ENCODE measurements at places on chromosomes 5 and 9.

GRCh38 chr5:31361234-31361633 is 167.7 kb downstream of the CDH6 start:
- DNase-seq, result no peak

- DNase-seq, result no peak
These were observed 360.5 kb downstream of the KCTD16 start for GRCh38 chr5:144531188-144531587.

- DNase-seq, result no peak
These were observed 37.2 kb downstream of the PLAC8L1 start for GRCh38 chr5:146068206-146068605.

DNA sequence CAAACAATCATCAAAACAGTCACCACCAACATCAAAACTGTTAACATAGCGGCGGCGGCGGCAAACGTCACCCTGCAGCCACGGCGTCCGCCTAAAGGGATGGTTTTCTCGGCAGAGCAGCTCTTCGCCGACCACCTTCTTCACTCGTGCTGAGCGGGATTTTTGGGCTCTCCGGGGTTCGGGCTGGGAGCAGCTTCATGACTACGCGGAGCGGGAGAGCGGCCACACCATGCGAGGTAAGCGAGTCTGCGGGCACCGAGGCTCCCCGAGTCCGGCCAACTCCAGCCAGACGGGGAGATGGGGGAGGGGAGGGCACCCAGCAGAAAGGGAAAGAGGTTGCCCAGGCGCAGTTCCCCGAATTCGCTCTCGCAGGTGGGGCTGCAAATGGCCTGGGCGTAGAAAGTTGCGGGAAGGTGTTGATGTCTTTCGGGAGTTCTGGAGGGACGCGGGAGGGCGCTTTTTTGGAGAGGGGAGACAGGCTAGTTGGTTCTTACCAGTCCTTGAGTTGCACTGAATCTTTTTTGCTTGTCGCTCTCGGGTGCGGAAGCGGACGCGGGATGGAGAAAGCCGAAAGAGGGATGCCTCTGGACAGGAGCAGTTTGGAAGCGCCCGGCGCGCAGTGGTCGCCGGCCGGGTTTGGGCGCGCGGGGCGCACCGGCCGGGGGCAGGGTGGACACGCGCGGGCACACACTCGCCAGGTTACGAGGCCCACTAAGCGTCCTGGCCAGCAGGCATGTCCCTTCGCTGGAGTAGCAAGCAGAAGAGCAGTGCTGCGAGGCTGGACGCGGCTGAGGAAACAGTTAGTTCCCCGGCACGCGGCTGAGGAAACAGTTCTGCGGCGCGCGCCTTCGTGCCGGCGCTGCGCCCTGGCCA is 849 bp downstream of the RORB start:
- no peak for DNase-seq

DNA sequence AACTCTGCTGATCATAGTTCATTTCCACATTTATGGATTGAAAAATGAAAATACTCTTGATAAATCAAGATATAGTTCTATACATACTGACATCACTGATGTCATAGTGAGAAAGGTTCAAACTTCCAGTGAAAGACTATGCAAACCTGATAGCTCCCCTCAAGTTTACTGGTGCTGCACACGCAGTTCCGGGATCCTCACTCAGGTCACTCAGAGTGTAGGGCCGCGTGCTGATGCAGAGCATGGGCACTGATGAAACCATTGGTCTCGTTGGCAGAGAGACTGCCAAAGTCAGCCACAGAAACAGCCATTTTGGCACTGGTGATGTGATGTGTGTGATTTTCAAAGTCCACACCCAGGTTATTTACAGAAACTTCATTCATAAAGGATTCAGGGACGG is 13.5 kb downstream of the SETD9 start:
- DNase-seq, result no peak

DNA sequence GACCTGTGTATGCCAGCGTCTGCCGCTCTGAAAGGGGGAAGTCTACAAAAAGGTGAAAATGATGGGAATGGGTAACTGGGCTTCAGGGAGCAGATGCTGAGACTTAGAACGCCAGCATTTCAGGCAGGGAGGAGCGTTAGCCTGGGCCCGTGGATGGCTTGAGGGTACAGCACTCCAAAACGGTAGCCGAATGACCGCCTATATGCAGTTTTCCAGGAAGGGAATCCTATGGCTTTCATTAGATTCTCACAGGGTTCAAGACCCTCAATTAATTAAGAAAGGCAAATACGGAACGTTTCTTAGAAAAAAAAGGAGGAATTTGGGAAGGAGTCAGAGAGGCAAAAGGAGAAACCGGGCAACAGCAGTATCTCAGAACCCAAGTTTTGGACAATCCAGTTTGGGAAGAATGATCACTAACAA is 639 bp downstream of the AMACR start:
- DNase-seq, result no peak

DNA sequence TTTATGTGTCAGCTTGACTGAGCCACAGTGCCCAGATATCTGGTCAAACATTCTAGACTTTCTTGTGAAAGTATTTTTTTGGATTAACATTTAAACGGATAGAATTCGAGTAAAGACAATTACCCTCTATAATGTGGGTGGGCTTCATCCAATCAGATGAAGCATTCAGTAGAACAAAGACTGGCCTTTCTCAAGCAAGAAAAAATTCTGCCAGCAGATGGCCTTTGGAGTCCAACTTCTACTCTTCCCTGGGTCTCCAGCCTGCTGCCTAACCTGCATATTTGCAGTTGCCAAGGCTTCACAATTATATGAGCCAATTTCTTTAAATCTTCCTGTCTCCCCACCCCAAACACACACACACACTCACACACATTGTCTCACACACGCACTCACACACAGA is 86.4 kb downstream of the MED10 start:
- no peak for DNase-seq

DNA sequence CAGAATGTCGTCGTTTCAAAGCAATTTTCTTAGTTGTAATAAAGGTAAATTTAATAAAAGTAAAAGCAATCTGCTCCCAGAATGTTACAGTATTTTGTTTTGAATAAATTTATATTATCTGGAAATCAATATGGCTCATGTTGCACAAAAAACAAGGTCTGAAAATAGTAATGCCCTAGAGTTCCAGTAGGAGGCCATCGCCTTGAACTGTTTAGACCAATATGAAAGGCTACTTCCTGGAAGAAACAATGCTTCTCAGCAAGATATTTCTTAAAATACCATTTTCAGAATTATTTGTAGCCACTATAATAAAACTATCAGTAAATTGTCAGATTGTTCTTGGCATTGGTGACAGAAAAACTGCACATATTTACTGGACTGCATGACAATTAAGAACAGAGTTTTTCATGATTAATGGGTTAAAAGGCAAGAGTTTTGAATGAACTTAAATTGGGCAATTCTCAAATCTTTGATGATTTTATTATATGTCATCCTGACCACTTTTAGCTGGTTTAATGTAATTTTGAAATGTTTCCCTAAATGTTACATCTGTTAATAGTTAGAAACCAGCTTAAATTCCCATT is 153.2 kb downstream of the COMMD10 start:
- no peak for DNase-seq

- no peak for DNase-seq
These were observed 241.9 kb downstream of the SAXO1 start for GRCh38 chr9:18791074-18791473.

GRCh38 chr9:591292-591691 is 250.2 kb upstream of the DMRT1 start:
- DNase-seq, result no peak

DNA sequence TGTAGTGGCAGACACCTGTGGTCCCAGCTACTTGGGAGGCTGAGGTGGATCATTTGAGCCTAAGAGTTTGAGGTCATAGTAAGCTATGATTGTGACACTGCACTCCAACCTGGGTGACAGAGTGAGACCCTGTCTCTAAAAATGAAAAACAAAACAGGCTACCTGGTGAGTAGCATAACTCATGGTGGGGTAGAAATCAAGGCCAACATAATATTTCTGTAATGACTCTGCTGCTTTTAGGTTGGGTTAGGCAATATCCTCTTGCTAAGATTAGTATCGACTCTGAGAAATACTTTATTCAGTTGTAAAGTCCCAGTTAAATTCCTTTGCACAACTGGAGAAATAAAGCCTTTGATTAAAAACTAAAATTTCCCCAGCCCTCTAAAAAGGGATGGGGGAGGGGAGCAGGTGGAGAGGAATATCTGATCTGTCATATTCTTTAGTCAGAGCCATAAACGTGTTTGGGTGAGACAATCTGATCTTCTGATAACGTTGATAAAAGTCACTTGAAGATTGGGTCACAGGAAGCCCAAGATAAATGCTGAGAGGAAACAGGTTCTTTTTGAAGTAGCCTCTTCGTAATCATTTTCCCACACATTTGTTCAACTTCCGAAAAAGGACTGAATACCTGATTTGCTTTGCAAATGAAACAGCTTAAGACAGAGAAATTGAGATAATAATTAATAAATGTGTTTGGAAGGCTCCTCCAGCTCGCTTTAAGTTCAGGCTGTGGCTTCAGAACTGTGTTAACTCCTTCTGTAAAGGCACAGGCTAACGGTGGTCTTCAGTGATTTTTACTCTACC is 14.9 kb downstream of the IL4 start:
- DNase-seq, result no peak

DNA sequence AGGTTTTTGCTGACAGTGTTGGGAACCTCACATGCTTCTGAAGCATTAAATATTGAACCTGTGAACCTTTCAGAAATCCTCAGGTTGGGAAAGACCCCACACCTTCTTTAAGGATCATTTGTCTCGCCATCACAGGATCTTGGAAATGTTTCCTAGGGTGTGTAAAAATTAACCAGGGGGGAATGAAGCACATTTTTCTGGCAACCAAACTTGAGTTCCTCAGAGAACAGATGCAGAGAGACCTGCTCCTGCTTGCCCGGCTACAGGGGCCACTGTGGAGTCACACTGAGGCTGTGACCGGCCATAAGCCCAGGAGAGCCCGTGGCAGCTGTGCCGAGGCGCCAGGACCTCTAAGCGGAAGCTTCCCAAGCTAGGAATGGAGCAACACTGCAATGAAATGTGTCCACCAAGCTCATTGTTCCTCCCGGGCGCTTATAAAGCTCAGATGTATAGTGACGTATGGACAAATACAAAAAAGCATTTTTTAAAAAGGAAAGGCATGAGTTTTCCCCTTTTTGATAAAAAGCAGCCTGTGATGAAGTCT is 7.7 kb downstream of the CXCL14 start:
- DNase-seq, result no peak

DNA sequence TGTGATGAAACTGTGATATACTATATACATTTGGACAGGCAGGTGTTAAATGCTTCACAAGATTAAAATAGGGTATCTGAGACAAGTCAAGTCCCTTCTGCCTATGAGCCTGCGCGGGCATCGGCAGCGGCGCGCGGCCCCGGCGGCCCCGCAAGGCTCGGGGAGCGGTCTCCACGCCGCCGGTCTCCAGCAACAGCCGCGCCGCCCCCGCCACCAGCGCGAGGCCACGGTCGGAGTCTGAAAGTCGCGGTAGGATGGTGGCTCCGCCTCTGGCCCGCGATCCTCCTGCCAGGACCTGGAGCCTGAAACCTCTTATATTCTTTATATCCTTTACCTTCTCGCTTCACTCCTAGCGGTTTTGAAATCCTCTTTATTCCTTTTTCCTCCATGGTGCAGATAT is 99.4 kb downstream of the INSL6 start:
- DNase-seq, result no peak

DNA sequence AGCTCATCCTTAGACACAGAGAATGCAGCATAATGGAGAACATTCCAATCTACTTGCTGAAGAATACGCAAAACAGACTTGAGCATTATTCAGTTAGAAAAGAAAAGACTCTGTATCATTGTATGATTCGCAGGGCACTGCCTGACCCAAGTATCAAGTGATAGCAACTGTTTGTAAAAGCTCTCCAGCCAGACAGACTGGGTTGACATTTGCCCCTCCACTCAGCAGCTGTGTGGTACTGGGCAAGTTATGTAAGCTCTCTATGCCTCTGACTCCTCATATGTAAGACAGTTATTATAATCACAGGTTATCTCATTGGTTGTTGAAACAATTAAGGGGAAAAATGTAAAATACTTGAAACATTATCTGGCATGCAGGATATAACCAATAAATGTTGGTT is 505.0 kb downstream of the ELAVL2 start:
- no peak for DNase-seq

DNA sequence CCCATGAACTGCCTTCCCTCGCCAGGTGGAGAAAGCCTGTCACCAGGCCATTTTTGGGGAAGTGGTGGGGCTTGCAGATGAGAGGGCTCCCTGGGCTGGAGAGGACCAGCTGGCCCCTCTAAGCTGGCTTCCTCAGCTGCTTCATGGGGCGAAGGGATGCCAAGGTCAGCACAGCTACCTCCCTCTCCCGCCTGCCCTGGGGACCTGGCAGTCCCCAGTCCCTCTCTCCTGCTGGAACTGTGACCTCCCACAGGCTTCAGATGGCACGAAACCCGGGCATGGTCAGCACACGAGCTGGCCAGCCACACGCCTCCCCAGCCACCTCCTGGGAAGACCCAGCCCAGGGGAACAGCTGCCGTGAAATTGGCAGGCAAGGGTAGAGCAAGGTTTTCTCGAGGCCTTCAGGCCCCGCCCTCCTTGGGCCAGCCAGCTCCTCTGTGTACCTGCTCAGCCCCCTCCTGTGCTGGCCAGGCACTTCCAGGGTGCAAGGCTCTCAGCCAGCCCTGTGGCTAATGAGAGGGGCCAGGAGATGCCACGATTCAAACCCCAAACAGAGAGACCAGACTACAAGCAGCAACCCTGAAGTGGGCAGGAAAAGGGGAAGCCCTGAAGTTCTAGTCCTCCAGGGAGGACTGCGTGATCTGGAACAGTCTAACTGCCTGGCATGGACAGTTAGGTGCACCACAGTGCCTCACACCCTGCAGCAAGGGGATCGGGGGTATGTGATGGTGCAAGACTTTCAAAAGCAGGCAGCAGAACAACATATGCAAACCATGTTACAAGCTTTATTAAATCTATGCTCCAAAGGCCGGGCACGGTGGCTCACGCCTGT is 12.9 kb downstream of the PLPP7 start:
- no peak for DNase-seq

GRCh38 chr5:144328980-144329379 is 158.3 kb downstream of the KCTD16 start:
- no peak for DNase-seq

DNA sequence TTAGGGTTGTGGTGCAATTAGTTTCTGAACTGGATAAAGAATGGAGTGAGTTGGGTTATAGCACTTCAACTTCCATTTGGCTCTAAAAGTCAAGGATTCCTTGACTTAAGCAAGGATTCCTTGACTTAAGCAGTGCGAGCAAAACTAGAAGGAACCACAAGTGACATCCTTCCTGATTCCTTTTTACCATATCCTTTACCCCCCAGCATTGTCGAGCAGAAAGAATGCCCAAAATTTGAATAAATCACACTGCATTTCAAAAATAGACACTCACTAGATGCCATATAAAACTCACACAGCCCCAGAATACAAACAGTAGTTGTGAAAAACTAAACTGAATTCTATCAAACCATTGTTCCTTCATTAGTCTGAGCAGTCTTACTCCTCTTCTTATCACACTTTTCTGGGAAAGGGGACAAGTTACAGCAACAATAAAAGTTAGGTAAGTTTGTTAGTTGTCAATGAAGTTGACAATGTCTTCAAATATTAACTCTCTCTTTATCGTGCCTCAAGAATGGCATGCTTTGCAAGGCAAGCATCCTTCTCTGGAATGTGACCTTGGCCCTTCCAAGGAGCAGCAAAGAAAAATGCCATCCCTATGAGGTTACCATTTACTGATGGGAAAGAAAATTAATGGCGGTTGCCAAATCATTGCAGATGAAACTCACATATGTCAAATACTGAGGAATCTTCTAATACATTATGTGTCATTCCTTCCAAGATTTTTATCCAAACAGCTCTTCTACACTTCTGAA is 273.3 kb upstream of the ANKRD55 start:
- no peak for DNase-seq
